Uterus (tissue), 4 donors: ENCODE measurements at places on chromosomes 4 and X. TPM values are rescaled to one million over a fixed set of nuclear protein-coding genes. Genes with fewer than 3 reads are reported as not detected.

- no peaks in the 10 kb centered on the region for H3K4me1 ChIP-seq
- no peak overlapping the region for H3K27ac ChIP-seq
- H3K36me3 ChIP-seq: no peaks in the 10 kb centered on the region
- H3K4me3 ChIP-seq: no peak overlapping the region
Measured at GRCh38 chr4:89800012-89800516, 36.9 kb downstream of the SNCA start.

HEPH gene
- total RNA-seq: 131 TPM

MUC7 gene
- total RNA-seq: not detected

GRCh38 chr4:139978692-139979091 is 175.3 kb downstream of the MAML3 start:
- H3K4me3 ChIP-seq: no peak overlapping the region
- no peak overlapping the region for H3K27ac ChIP-seq
- H3K4me1 ChIP-seq: no peaks in the 10 kb centered on the region

CITED1 gene
- total RNA-seq: not detected

DNA sequence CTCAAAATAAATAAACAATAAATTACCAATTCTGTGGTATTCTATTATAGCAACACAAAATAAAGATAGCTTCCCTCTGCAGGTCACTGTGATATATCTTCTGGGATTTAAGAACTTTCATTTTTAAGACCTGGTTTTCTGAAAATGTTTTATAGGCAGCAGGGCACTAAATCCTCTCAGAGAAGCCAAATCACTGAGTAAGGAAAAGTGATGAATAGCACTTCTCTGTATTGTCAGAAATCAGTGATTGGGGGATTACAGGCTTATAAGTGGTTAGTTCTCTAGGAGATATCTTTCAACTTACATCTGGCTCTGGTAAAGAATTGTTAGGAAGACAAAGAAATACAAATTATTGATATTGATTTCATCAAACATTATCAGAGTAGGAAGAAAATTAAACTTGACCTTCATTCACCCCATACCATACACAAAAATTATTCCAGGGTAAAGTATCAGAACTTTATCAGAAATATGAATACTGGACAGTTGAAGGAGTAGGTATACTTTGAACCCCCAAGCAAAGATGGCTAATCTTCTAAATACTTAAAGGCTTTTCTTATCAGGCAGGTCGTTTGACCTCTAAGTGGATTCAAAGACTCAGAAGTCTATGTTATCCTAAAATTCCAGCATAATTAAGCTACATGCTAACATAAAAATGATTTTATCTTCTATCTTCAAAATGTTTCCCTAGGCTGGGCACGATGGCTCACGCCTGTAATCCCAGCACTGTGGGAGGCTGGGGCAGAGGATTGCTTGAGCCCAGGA is 81.6 kb upstream of the USP9X start:
- H3K27me3 ChIP-seq: no peaks in the 10 kb centered on the region
- H3K27ac ChIP-seq: no peak overlapping the region
- no peaks in the 10 kb centered on the region for H3K36me3 ChIP-seq
- no peak overlapping the region for H3K4me3 ChIP-seq

PNMA6A gene
- total RNA-seq: not detected

PAK3 gene
- total RNA-seq: 20.2 TPM
